ENCODE measurements at places on chromosomes 11 and 22.

GRCh38 chr11:110425751-110426545 lies 3.8 kb upstream of the FDX1 start:
- DNase-seq = no peak

DNA sequence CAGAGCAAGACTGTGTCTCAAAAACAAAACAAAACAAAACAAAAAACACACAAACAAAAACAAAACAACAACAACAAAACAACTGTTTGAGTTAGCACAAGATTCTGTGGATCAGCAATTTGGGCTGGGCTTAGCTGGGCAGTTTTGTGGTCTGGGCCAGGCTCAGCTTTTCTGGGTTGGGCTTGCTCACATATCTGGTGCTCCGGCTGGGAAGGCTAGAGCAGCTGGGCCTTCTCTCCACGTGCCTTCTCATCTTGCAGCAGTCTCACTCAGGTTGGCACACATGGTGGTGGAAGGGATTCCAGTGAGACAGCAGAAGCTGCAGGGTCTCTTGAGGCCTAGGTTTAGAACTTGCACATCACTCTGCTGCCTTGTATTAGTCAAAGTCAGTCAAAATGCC lies 35.7 kb downstream of the EIF3F start:
- DNase-seq = no peak

DNA sequence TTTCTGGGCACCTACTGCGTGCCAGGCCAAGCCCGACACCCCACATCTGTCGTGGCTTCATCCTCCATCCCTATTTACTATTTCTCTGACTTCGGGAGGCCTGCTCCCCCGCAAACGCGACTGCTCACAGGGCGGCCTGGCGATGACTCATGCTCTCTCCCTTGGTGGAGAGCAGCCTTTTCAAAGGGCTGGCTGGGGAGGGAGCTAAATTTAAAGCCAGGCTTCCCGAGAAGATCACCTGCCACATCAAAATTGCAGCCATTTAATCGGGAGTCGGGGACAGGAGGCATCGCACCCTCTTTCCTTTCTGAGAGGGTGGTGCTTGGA lies 24.9 kb upstream of the SHISAL1 start:
- DNase-seq = no peak

GRCh38 chr22:37326726-37327125 lies 44.4 kb downstream of the CYTH4 start:
- DNase-seq = peak; percentile 66

GRCh38 chr11:11512090-11512489 lies 109.7 kb downstream of the GALNT18 start:
- no peak for DNase-seq

- no peak for DNase-seq
Observed at GRCh38 chr11:46888636-46889035, 29.7 kb downstream of the LRP4 start.

GRCh38 chr11:117984476-117984875 lies 1.7 kb upstream of the IL10RA start:
- no peak for DNase-seq

All from LNCaP clone FGC (cell line).